Muscle of back (tissue), 13 donors: ENCODE measurements at places on chromosomes 4 and X.
A peak's percentile ranks its signal among the peaks of the same experiment; 100 is the strongest.

- DNase-seq = no peak
Observed at GRCh38 chr4:59966758-59967157, 1233.4 kb upstream of the ADGRL3 start.

- DNase-seq = peak; percentile 70
Observed at GRCh38 chr4:145404761-145405160, 76.9 kb upstream of the SMAD1 start.

DNA sequence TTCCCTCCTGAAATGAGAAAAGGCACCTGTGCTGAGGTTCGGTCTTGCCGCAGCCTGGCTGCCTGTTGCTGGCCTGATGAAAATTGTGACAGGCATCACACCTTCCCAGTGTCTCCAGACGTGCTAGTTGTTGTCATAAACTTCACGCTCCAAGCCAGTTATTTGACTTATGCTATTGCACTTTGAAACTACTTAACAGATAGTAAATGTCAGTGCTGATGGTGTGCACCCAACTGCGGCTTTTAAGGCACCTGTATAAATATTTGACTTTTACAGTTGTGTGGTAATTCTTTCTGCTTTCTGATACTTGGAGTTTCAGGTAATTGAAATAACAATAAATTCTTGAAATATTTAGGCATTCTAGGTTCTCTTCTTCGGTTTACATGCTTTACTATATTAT, 1.8 kb downstream of the WWC2 start:
- peak; percentile 9 for DNase-seq

DNA sequence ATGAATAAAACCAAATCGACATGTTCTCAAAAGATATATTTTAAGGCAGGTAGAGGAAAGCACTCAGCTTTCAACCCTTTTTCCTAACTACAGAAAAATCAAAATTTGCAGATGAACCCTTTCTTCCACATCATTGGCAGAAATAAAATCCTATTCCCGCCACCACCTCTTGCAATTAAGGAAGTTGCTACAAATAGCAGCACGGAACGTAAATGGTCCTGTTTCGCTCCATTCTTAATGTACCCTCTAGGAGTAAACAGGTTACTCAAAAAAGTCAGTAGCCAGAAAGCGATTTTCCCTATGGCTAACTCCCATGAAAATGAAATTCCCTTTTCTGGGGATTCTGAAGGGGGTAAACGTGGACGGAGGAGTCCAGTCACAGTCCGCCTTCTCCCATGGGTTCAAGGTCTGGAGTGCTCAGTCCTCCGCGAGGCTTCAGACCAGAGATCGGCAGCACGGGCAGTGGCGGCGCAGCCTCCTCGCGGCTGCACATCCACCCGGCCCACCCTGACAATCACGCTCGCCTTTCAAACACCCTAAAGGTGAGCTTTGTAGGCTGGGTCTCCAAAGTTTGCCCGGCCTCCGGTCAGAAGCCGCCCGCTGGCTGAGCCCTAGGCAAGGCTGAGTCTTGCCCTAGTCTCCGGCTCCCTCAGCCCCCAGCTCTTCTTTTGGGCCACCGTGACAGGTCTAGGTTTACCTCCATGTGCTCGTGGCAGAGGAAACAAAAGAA, 1.8 kb downstream of the ATP11C start:
- peak; percentile 40 for DNase-seq

- no peak for DNase-seq
Observed at GRCh38 chr4:152997771-152998487, 61.8 kb downstream of the FHDC1 start.

- DNase-seq = no peak
Observed at GRCh38 chr4:53267026-53267425, 98.8 kb downstream of the SCFD2 start.

- no peak for DNase-seq
Observed at GRCh38 chr4:112735474-112735951, 98.6 kb downstream of the LARP7 start.

GRCh38 chrX:41870719-41871151, 52.6 kb downstream of the CASK start:
- DNase-seq = no peak

- no peak for DNase-seq
Observed at GRCh38 chrX:16212024-16212423, 44.7 kb downstream of the MAGEB17 start.

- no peak for DNase-seq
Observed at GRCh38 chrX:110733166-110733565, 62.5 kb downstream of the CHRDL1 start.

GRCh38 chrX:24298191-24298590, 15.7 kb downstream of the SUPT20HL2 start:
- no peak for DNase-seq

DNA sequence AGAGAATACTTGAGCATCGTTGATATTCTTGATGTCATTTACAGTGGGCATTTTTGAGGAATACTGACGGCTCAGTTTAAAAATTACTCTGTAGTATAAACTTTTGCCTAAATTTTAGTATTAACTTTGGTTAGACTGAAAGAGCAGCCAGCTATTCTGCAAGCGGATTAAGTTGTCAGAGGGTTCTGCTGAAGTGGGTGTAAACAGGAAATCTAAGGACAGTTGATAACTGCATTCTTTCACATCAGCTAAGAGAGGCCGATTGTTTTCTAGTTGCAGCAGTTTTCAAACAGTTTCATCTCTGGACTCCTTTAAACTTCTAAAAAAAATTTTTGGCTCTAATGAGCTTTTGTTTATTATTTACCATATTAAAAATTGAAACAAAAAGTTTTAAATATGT, 149.6 kb downstream of the RAPGEF2 start:
- no peak for DNase-seq

DNA sequence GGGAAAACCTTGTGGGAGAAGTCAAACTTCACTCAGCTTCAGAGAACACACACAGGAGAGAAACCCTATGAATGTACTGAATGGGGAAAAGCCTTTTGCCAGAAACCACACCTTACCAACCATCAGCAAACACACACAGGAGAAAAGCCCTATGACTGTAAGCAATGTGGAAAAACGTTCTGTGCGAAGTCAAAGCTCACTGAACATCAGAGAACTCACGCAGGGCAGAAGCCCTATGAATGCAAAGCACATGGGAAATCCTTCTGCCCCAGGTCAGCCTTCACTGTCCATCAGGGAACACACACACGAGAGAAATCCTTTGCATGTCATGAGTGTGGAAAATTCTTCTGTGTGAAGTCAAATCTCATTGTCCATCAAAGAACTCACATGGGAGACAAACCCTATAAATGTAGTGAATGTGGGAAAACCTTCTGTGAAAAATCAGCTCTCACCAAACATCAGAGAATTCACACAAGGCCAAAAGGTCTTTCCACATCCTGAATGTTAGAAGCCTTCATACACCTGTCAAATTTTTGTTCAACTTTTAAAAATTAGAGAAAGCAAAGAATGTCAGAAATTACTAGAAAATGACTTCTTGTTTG, 199.4 kb downstream of the SMIM20 start:
- no peak for DNase-seq

GRCh38 chrX:26822448-26822847, 606.5 kb downstream of the MAGEB5 start:
- no peak for DNase-seq

GRCh38 chr4:156948738-156949137, 22.9 kb downstream of the PDGFC start:
- no peak for DNase-seq

DNA sequence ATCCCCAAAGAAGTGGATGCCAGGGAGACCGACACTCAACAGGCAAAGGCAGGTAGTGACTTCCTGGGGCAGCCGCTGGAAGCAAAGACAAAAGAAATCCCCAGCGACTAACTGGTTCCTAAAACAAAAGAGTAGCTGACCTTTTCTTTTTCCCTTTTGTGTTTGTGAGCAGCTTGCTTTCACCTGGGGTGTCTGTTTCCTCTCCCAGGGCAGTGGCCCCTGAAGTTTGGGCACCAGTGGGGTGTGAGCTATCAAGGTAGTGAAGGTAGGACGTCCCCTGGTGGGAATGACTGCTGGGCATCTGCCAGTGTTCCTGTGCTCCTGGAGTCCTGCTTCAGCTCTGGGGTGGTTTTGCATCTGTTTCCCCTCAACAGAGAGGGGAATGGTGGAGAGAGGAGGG, 41.6 kb upstream of the STIM2 start:
- no peak for DNase-seq

DNA sequence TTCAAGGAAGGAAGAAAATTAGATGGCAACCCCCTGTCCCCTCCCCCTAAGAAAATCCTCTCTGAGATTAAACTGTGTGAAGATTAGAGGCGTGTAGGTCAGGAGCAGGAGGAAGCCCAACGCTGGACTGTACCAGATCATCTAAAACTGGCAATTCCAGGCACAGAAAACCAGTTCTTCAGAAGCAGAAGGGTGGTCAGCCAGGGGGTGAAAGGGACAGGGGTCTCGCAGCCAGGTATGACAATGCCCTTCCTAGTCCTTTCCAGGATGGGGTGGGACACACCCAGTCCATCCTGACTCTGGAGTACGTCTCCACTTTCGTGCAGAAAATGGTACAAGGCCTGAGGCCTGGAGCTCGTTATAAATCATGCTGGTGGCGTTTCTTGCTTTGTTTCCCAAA, 3.3 kb upstream of the RHOH start:
- no peak for DNase-seq

- DNase-seq = no peak
Observed at GRCh38 chr4:141375855-141376254, 155.2 kb downstream of the ZNF330 start.

- DNase-seq = no peak
Observed at GRCh38 chrX:15834053-15834452, 20.6 kb downstream of the AP1S2 start.

DNA sequence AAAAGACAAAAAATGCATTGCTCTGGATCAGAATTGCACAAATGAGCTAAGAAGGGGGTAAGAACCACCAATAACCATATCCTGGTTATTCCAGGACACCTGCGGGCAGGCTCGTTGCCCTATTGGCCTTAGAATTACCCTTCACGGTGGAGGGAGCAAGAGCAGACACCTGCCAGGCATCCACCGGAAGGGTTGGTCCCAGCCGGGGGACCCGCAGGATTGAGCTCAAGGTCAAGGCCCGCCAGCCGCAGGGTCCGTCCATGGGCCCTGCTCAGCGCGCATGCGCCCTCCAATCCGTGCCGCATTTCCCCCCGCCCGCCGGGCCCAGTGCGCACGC, 575 bp downstream of the SLC25A6 start:
- no peak for DNase-seq

- DNase-seq = no peak
Observed at GRCh38 chr4:23733476-23733875, 156.4 kb downstream of the PPARGC1A start.

DNA sequence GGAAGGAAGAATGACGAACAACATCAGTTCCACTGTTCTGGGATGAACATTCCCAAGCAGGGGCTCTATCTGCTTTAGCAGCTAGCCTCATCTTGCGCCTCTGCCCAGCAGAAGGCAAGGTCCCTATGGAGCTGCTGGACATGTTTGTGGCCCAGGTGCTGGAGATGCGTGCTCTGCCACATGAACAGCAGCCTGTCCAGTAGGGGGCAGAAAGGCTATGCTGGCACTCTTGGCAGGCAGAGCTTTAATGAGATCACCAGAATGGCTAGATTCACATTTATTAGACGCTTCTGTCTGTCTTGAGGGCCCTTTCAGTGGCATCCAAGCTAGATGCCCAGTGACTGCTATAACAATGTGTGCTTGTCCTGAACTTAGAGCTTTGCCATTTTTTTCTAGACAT, 1826.0 kb downstream of the STIM2 start:
- no peak for DNase-seq

- DNase-seq = no peak
Observed at GRCh38 chrX:122813876-122814275, 370.2 kb upstream of the GRIA3 start.

DNA sequence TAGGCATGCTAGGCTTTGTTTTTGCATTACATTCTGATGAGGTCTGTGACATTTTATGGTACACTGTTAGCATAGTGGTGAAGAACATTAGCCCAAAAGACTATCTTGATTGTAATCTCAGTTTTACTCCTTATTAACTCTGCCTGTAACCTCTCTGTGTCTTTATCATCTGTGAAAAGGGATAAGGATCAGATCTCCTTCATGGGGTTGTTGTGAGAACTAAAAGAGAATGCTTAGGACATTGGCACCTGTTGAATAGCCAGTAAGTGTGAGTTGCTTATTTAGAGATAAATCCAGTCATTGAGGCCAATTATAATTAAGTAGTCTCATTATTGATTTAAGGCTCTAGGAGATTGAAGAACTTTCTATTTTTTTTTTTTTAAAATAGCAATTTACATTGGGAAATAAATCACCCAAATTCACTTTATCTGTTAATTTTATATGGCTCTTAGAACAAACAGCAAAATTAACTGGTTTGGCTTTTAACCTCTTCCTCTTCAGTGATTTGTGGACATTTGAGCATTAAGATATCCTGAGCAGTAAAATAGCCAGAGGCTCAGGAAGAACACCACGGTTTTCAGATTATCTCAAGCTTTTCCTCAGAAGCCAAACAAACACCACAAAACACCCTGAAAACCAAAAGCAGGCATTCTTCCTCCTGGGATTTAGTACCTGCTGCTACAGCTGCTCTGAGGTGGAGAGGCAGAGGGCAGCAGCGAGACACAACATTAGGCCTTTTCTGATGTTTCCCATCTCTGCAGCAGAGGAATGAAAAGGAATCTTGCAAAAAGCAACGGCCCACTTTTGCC, 192.9 kb downstream of the ARHGAP10 start:
- DNase-seq = no peak

GRCh38 chr4:143406523-143406922, 69.8 kb downstream of the GAB1 start:
- no peak for DNase-seq

- peak; percentile 72 for DNase-seq
Observed at GRCh38 chr4:181528570-181529184, 714.5 kb upstream of the TENM3 start.

DNA sequence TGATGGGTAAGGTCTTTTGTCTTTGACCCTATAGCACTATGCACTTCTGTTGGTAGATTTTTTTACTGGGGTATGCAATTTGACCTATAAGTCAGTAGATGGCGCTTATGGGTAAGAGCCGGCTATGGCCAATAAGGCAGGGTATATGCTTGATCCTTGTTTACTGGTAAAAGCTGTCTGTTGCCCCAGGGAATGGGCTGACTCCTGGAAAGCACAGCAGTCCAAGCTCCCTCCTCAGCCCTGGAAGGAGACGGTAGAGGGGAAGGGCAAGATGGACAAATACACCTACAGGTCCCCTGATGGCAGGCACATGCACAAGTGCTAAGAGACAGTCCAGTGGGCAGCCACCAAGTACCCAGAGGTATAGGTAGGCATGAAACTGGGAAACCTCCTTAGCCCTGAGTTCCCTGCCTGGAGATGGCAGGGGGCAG, 63.7 kb downstream of the ADAMTS3 start:
- DNase-seq = peak; percentile 54

- DNase-seq = no peak
Observed at GRCh38 chrX:18543738-18544137, 118.3 kb downstream of the CDKL5 start.

GRCh38 chr4:75135068-75135825, 202.3 kb downstream of the PARM1 start:
- DNase-seq = no peak

DNA sequence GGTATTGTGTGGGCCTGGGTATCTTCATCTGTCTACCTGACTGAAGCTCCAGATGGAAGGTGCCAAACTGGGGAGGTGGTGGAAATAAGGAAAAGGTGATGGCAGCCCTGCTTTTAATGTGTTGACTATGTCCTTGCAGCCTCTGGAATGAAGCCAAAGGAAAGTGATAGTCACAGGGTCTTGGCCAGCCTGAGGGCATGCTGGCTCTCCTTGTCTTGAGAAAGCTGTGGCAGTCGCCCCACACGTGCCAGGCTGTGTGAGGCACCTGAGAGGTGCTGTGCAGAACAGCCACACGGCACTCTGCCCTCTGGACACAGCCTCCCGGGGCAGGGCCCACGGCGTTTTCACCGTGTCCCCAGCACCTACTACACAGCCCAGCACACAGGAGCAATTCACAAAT, 77.6 kb downstream of the NAT8L start:
- no peak for DNase-seq

- DNase-seq = no peak
Observed at GRCh38 chrX:136529795-136530194, 2.2 kb upstream of the VGLL1 start.
